Epithelial cell of alveolus of lung (primary cell): ENCODE measurements at places on chromosomes 6 and 20. TPM values are rescaled to one million over a fixed set of nuclear protein-coding genes. Genes with fewer than 3 reads are reported as not detected.

Gene GUCA1A
- total RNA-seq, result 0.26 TPM in 1 of 2 replicates, not detected in the other

Gene C6orf163
- 0.13 and 0.88 TPM in 2 replicates for total RNA-seq

Gene FOXS1
- total RNA-seq, result 1.7 TPM in 1 of 2 replicates, not detected in the other

Gene SMOC2
- not detected in 2 replicates for total RNA-seq

Gene PGC
- 0.24 TPM in 1 of 2 replicates, not detected in the other for total RNA-seq

Gene CCM2L
- total RNA-seq, result 0.13 TPM in 1 of 2 replicates, not detected in the other

Gene PNLDC1
- total RNA-seq, result 0.16 TPM in 1 of 2 replicates, not detected in the other

Gene NOTCH4
- 3.2 and 4.0 TPM in 2 replicates for total RNA-seq

Gene HLA-DOA
- 0.16 TPM in 1 of 2 replicates, not detected in the other for total RNA-seq
